ENCODE measurements at places on chromosomes 4 and X.
A peak's percentile ranks its signal among the peaks of the same experiment; 100 is the strongest.

DNA sequence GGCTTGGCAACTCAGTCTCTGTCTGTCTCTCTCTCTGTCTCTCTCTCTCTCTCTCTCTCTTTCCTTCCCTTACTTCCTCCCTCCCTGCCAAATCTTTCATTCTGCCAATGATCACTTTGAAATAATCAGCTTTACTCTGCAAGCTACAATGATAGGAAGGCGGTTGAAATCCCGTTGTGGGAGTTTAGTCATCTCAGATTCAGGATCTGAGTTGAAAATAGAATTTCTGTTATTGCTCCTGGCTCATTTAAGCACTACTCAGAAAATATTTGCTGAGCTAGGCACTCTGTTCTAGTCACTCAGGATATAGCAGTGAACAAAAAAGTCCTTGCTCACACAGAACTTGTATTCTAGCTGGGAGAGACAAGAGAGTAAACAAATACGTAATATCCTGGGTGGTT lies 56.3 kb upstream of the DCTD start:
- no peak for DNase-seq

DNA sequence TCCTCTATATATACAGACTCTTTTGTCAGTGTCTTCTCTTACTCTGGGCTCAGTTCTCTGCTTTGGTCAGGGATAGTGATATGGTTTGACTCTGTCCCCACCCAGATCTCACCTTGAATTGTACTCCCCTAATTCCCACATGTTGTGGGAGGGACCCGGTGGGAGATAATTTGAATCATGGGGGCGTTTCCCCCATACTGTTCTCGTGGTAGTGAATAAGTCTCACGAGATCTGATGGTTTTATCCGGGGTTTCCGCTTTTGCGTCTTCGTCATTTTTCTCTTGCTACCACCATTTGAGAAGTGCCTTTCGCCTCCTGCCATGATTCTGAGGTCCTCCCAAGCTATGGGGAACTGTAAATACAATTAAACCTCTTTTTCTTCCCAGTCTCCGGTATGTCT lies 144.4 kb downstream of the GLUD2 start:
- no peak for DNase-seq

- no peak for DNase-seq
Measured at GRCh38 chr4:151671541-151672059, 89.2 kb downstream of the GATB start.

DNA sequence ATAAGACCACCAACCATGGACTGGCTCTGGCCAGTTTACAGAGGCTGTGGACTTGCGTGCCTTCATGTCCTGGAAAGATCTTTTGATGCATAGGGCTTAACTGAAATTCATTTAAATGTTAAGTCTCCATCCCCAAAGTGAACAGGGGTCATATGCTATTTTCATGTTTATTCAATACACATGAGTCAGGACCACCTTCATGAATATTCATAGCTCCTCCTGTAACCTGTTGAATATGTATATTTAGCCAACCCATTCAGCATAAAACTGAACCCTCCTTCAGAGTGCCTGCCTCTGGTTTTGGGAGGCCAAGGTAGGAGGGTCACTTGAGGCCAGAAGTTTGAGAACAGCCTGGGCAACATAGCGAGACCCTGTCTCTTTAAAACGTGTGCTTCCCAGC lies 7.1 kb downstream of the CTPS2 start:
- no peak for DNase-seq

DNA sequence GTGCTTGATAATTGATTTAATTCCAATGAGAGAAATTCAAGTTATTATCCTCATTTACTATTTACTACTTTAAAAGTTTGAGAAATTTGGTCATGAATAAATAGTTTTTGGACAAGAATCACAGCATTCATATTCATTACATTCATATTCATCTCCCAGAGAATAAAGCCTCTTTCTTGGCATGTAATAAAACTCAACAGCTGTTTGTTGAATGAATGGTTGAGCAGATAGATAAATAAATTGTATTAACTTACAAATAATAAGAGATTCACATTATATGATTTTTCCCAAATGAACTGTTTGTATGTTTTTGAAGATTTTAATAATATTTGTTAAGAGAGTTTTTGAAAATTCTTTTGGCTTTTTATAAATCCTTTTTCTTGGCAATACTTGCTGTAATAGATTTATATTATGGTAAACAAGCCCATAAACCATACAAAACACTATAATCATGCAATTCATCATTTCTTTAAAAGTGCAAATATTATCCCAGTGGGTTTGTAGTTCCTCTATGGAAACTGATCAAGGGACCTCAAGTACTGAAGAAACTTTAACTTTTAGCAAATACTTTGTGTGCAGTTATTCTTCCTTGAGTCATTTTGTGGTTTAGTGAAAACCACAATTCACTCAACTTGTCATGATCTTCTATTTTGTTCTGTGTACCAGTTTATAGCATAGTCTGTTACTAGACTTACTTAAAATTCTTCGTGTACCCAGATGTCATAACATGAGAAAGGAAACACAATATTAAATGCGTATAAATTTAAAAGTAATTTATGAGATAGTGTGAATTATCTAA lies 371.8 kb downstream of the ADGRL3 start:
- DNase-seq: peak; percentile 91

DNA sequence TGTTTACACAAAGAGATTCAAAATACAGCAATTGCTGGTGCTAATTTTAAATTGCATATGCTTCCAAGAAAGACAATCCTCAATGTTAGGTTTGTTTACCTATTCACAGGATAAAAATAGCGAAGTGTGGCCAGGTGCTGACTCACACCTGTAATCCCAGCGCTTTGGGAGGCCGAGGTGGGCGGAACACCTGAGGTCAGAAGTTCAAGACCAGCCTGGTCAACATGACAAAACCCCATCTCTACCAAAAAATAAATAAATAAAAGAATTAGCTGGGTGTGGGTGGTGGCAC lies 77.7 kb downstream of the OPHN1 start:
- DNase-seq: no peak

- no peak for DNase-seq
Measured at GRCh38 chr4:120266602-120267001, 200.0 kb upstream of the MAD2L1 start.

GRCh38 chrX:108224727-108225621 lies 133.4 kb downstream of the ATG4A start:
- DNase-seq: no peak

- no peak for DNase-seq
Measured at GRCh38 chr4:30962939-30963338, 242.8 kb downstream of the PCDH7 start.

- DNase-seq: peak; percentile 66
Measured at GRCh38 chr4:15104825-15105224, 102.5 kb downstream of the CPEB2 start.

- DNase-seq: peak; percentile 17
Measured at GRCh38 chr4:88818631-88819470, 121.2 kb upstream of the NAP1L5 start.

GRCh38 chrX:3449287-3449686 lies 102.8 kb upstream of the MXRA5 start:
- DNase-seq: peak; percentile 20

GRCh38 chrX:145475725-145476124 lies 228.4 kb downstream of the SPANXN1 start:
- no peak for DNase-seq

- no peak for DNase-seq
Measured at GRCh38 chrX:119266364-119266995, 30.4 kb downstream of the PGRMC1 start.

- no peak for DNase-seq
Measured at GRCh38 chr4:17558941-17559708, 17.9 kb upstream of the LAP3 start.

DNA sequence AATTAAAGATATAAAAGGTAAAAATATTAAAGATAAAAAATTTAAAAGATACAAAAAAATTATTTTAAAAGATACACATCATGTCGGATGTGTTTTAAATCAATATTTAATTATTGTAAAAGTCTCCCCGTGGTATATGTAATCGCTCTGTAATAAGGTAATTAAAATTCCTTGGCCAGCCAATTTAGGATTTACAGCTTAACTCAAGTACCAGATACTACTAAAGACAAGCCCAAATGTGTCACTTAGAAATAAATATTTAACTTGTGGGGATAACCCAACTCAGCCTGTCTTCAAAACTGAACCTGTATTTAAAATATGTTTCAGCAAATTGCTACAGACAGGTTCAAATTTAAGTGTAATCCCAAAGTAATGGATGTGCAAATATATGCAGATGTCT lies 56.0 kb downstream of the GPR82 start:
- DNase-seq: no peak

- no peak for DNase-seq
Measured at GRCh38 chr4:791898-792625, 33.9 kb downstream of the CPLX1 start.

DNA sequence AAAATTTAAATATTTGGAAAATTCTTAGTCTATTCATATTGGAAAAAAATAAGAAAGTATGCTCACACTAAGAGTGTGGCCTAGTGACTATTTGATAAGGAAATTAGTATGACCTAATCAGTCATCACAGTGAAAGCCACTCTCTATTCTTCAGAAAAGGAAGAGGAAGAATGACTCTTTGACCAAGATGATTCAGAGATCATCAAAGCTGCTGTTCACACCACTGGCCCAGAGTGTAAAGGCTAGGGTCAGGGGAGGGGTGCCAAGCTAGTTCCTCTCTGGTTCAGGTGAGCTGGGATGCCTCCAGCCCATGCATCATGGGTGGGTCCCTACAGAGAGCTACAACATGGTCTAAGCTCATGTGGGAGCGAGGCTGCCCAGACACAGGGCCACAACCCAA lies 396.9 kb upstream of the NDST3 start:
- DNase-seq: no peak

DNA sequence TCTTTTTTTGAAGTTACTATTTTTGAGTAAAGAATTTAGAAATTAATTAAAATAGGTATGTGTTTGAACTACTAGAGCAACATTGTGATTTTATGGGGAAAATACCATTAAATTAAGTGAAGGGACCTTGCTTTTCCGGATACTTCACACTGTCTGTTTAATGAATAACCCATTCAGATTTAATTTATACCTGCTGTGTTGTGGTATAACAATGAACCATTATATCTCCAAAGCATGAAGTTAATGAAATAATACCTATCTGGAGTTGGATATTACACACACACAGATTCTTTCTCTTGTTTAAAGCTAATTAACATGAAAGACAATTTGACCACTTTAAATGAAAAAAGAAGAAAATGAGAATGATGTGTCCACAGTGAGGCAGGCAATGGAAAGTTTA lies 195.0 kb upstream of the GPRIN3 start:
- DNase-seq: no peak

DNA sequence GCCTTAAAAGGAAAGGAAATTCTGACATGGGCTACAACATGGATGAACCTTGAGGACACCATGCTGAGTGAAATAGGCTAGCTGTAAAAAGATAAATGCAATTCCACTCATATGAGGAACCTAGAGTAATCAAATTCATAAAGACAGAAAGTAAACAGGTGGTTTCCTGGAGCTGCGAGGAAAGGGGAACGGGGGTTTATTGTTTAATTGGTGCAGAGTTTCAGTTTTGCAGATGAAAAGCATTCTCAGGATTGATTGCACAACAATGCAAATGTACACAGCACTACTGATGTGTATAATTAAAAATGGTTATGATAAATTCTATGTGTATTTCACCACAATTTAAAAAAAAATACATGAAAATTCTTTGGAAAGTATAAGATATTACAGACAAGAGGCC lies 24.0 kb downstream of the PLRG1 start:
- DNase-seq: peak; percentile 80

DNA sequence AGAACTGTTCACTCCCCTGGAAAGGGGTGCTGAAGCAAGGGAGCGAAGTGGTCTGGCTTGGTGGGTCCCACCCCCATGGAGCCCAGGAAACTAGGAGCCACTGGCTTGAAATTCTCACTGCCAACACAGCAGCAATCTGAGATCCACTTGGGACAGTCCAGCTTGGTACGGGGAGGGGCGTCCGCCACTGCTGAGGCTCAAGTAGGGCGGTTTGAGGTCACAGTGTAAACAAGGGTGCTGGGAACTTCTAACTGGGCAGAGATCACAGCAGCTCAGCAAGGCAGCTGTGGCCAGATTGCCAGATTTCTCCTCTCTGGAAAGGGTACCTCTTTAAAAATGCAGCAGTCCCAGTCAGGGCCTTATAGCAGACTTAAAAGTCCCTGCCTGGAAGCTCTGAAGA lies 53.9 kb upstream of the GALNTL6 start:
- no peak for DNase-seq

GRCh38 chrX:7134981-7135380 lies 12.5 kb upstream of the STS start:
- DNase-seq: no peak

GRCh38 chrX:155086202-155086840 lies 15.0 kb downstream of the BRCC3 start:
- no peak for DNase-seq

DNA sequence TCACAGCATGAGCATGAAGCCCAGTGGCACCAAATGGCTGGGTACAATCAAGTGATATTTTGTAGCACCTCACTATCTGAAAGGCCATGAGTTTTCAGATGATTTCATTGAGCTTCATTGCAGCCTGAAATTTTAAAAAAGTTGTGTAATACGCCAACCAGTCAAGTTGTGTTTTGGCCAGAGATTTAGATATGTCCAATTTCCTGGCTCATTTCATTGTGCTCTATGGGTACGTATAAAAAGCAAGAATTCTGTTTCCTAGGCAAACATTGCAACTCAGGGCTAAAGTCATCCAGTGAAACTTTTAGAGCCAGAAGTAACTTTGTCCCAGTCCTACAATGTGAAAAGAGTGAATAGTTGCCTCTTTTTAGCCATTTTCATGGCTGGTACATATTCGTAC lies 212.5 kb downstream of the GC start:
- DNase-seq: no peak

DNA sequence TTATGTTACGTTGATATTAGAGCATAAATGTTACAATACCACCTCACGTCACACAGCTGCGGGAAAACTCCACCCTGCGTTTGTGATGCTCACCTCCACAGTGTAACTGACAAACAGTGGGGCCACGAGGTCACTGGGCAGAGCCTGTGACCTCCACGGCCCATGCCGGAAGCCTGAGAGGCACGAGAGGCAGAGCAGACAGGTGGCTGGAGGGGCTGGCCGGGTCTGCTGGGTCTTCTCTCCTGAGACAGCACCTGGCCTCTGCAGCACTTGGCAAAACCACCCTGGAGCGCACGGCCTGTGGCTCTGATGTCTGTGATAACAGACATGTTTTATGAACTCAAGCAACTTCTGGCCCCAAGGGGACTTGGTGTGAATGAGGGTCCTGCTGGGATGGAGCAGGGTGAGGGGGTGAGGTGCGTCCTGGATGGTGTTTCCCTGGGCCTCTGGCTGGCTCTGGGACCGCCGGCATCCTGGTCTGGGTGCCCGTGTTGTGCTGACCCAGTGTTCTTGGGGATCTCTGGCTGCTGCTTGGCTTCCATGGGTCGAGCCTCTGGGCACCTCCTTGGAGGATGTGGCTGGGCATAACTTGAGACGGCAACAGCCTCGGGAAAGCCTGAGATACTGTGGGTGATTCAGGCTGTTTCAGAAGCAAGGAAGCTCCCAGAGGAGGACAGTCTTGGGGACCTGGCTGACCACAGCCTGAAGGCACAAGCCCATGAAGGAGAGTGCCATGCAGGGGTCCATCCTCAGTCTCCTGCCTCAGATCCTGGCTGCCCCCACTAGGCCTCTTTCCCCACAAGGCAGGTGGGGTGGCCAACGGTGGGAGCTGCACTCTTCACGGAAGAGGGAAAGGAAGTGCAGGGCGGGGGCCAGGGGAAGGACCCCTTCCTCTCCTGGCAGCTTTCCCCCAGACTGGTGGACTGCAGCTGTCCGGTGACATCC lies 19.7 kb downstream of the RNF212 start:
- no peak for DNase-seq

- no peak for DNase-seq
Measured at GRCh38 chr4:6095023-6095752, 77.0 kb upstream of the C4orf50 start.

All from MV-4-11 (cell line).